ENCODE measurements at places on chromosomes 7 and 10.

- DNase-seq, result no peak
Observed at GRCh38 chr10:122126763-122127659, 138.0 kb downstream of the TACC2 start.

DNA sequence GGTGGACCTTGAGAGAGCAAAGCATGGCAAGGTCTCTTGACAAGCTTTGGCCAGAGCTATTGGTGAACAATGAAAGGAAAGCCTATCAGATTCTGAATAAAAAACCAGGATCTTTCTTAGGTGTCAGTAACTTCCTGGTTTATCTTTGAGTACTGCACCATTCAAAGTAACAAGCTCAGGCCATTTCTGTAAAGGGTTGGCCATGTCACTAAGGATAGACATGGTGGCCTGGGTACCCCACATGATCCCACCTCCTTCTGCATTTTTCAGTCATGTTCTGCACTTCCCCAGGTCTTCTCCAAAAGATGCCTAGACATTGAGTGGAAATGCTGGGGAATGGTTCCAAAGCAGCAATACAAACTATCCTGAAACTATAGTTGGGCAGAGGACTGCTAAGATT is 242.0 kb downstream of the ARHGAP12 start:
- no peak for DNase-seq

- no peak for DNase-seq
Observed at GRCh38 chr10:123390332-123390731, 236.1 kb downstream of the BUB3 start.

GRCh38 chr10:47192273-47192672 is 107.7 kb upstream of the GDF10 start:
- no peak for DNase-seq

DNA sequence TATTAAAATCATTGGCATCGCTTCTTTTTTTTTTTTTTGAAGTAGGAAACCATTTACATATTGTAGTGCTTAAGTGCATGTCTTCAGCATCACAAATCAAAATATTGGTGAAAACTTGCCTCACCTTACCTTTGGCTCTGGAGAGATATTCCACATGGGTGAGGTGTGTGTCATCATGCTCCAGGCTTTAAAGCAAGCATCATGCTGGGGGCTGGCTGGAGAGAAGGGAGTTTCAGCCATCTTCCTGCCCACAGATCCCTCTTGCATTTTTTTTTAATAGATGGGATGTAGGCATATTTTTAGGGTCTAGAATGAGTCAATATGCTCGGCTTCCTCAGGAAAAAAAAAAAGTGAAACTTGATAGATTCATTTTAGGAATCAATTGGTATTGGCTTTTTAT is 2.3 kb upstream of the INSYN2A start:
- no peak for DNase-seq

GRCh38 chr7:123824754-123825067 is 20.3 kb upstream of the HYAL4 start:
- DNase-seq, result no peak

Measured in GM12878 (cell line).